ENCODE measurements at places on chromosomes 4 and X.

GRCh38 chrX:19785647-19786046 is 101.8 kb downstream of the SH3KBP1 start:
- no peak for DNase-seq

DNA sequence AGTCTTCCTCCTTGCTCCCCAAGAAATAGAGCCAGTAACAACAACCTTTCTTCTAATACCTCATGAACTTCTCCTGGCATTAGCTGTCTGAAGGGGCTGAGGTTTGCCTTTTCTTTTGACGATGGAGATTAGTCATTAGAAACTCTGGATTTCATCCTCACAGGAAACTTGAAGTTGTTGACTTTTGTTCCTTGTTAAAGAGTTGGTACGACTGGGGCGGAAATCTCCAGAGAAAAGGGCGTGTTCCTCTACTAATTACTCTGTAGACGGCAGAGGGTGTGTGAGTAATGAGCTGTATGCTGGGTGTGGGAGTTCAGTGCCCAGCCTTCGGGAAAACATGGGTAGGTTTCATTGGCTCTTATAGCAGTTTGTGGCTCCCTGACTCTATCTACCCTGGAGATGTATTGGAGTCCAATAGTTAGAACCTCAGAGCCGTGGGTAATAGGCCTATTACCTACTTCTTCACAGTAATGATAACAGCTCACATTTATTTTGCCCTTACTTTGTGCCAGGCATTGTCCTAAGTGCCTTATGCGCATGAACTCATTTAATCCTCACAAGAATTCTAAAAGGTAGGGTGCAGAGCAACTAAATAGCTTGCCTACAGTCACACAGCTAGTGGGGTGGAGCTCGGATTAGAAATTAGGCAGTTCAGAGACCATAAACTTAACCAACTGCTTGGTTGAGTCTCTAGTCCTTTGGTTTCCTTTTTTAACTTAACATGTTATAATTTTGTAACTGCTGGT is 23.4 kb downstream of the TMEM164 start:
- no peak for DNase-seq

GRCh38 chr4:125994024-125994423 is 679.3 kb downstream of the FAT4 start:
- no peak for DNase-seq

- DNase-seq, result no peak
These were observed 6.4 kb upstream of the HAUS7 start for GRCh38 chrX:153476666-153477363.

- peak; percentile 37 for DNase-seq
These were observed 44.4 kb upstream of the TMSB15B start for GRCh38 chrX:103918050-103918449.

DNA sequence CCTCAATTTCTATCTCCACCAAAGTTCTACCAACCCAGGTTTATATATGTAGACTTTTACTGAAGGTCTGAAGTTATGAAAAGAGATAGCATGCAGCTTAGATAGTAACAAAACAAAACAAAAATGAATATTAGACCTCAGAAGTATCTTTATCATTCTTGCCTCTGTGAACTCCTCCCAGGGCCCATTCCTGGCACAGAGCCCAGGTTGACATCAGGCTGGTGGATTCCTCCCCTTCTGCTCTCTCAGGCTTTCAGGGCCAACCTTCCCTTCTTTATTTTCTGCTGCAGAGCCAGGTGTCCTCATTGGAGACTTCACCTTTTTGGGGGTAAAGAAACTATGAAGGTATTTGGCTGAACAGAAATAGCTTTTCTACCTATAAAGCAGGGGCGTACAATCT is 112.8 kb upstream of the PITX2 start:
- no peak for DNase-seq

- DNase-seq, result peak; percentile 35
These were observed at the start of gene TBL1X for GRCh38 chrX:9464435-9465371. TBL1X (plus strand) TSS chrX:9465058; CDS start chrX:9653587, 188,529 bp downstream.
